Muscle of arm (tissue), 14 donors: ENCODE measurements at places on chromosomes 7 and 10. TPM values are rescaled to one million over a fixed set of nuclear protein-coding genes. Genes with fewer than 3 reads are reported as not detected.

DNA sequence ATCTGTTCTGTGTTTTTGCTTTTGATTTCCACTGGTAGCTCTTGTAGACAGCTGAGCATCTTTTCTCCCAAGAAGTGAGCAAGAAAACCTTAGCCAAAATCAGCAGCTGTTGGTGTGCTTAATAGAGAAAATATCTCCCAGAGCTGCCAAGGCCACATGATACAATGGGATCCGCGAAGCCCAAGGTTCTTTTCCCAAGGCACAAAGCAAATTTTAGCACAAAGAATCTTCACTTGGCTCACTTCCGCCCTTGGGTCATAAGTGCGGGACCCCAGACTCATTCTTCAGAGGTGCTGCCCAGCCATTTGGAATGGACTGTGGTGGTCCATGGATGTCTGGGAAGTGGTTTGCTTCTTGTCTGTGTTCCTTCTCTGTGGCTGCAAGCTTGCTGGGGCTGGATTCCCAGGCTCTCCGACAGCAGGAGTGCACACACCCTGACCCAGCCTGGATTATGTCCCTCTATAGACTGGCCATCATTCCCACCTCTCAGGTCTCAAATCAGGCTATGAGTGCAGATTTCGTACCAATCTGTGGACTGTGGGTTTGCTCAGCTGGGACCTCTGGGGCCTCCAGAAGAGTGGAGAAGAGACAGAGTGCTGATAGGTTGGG is 93.0 kb upstream of the TMEM72 start:
- peak; percentile 83 for DNase-seq

GRCh38 chr7:130473289-130473688 is 18.6 kb upstream of the MEST start:
- no peak for DNase-seq

The NUDT13 gene
- 3.2 TPM for polyA plus RNA-seq

GRCh38 chr7:106865130-106866041 is at the start of gene PIK3CG:
TSS of gene PIK3CG (plus strand) at chr7:106865282. CDS start at chr7:106867562, 2,280 bp downstream.
- DNase-seq: no peak

GRCh38 chr10:117175901-117176534 is 21.3 kb upstream of the KCNK18 start:
- peak; percentile 76 for DNase-seq

- no peak for DNase-seq
Measured at GRCh38 chr10:3813267-3813666, 28.3 kb upstream of the KLF6 start.

- DNase-seq: no peak
Measured at GRCh38 chr10:97406064-97406463, 4.9 kb upstream of the RRP12 start.

DNA sequence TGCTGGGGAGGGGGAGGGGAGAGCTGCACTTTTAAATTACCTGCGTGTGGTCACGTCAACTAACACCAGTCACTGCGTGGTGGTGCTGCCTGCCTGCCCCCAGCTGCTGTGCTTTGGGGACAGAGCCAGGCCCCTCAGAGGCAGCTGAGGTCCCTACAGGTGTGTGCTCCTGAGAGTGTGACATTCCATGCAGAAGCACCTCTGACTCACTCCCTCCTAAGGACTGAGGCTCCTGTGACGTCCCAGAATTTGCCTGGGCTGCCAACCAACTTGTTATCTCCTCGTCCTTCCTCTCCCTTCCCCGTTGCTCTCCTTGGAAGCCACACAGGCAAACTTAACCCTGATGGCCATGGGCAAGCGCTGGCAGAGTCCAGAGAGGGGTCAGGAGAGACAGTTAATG is 563.0 kb downstream of the PARD3 start:
- DNase-seq: no peak

DNA sequence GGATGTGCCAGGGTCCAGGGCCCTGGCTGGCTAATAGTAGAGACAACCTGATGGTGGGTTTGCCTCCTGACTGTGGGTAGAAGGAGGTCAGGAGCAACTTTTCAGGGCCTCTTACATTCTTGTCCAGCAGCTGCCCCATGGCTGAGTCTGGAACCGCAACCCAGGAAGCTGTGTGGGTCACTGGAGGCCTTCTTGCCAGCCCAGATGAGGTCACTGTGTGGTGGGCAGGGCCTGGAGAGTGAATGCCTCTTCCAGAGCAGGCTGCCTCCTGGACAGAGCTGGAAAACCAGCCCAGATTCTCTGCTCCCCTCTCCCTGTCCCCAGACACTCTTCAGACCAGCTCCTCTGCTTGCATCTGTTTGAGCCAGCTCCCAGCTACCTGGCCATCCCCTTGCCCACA is 43.5 kb upstream of the LEP start:
- no peak for DNase-seq

DNA sequence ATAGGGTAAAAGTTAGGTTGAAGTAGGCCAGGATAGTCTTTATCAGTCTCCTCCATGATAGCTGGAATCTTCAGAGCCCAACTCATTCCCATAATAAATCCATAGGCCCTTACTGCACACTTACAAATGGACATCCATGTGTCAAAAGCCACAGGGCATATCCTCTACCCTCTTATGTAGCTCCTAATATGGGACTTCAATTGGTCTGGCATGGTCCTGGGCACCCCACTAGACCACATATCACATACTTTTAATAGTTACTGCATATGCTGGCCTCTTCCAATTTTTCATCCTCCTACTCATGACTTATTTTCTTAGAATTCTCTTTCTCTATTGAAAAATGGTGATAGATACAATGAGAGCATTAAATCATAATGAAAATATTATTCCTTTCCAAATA is 169.3 kb downstream of the MAGI2 start:
- DNase-seq: no peak

DNA sequence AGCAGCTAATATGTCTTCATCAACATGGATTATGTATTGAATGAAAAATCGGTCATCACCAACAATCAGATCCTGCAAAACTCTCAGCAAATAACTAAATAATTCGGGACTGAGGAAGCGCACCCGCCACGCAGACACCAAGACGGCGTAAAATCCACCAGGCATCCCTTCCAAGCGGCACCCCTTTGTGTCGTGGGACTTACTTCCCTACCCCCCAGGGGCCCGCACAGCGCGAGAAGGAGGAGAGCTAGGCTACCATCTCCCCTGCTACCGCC is 721 bp downstream of the ARL3 start:
- DNase-seq: no peak

GRCh38 chr10:129552119-129552518 is 85.1 kb downstream of the MGMT start:
- no peak for DNase-seq

DNA sequence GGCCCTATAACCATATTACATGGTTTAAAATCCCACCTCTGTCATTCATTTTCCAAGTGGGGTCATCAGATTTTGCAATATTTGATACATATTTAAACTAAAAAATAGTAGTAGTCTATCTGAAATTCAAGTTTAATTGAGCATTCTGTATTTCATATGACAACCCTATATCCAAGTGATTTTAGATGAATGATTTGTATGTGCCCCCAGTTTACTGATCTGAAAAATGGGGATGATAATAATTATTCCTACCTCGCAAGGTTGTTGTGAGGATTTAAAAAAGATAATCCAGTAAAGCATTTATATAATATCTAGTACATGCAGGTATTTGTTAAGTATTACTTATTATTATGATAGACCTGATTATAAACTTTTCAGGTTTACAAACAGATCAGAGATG is 84.6 kb downstream of the ARHGAP21 start:
- DNase-seq: no peak

DNA sequence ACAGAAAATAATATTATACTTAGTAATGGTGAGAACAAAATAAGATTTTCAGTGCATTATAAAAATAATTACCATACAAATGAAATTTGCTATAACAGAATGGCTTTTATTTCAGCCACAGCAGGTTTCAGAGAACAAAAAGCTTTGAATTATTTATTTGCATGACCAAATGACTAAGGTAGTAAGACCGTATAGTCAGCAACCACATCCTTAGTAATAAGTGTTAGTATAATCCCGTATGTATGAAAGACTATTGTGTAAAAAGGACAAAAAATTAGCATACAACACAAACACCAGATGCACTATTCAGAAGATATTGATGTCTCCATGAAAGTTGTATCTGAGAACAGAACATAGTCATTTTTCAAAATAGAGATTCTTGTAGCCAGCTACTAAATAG is 12.2 kb downstream of the PDZD8 start:
- DNase-seq: no peak

The FAS gene
- polyA plus RNA-seq: 7.6 TPM

The STEAP4 gene
- polyA plus RNA-seq: not detected

The TMEM130 gene
- 5.2 TPM for polyA plus RNA-seq

GRCh38 chr10:102117391-102118159 is 2.6 kb downstream of the LDB1 start:
- peak; percentile 71 for DNase-seq

DNA sequence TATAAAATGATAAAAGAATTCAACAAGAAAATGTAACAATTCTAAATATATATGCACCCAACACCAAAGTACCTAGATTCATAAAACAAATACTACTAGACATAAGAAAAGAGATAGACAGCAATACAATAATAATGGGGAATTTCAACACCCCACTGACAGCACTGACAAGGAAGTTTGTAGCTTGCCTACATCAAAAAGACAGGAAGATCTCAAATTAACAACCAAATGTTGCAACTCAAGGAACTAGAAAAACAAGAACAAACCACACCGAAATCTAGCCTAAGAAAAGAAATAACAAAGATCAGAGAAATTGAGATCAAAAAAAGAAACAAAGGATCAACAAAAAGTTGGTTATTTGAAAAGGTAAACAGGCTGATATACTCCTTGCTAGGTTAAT is 36.5 kb upstream of the TNKS2 start:
- no peak for DNase-seq

The LIPN gene
- polyA plus RNA-seq: 2.0 TPM

The BTBD16 gene
- polyA plus RNA-seq: 0.33 TPM
